Muscle of back (tissue), 13 donors: ENCODE measurements at places on chromosomes 3 and 15.

DNA sequence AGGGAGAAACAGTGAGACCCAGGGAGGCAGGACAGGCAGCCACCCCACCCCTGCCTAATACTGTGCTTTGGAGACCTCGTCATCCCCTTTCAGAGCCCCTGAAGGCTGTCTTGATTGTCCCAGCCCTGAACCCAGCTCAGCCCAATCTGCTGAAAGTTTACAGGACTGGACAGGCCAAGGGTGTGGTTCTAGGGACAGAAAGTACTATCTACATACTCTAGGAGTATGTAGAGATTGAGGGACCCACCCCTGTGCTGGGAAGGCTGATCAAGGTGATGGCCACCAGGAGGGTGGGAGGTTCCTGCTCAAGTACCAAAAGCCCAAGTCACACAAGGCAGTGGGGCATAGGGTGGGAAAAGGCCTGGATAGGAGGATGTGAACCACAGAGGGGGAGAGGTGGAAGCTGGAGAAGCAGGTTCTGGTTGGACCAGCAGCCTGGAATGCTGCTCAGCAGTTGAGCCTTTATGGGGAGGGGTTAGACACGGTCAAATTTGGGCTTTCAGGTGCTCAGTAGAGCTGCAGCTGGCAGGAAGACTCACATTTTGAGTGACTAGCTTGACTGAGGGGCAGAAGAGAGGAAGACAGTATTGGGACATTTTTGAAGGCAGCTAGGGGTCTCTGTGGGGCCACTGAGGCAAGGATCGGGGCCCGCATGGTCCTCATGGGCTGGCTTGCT lies 6.7 kb downstream of the NBEAL2 start:
- no peak for DNase-seq

GRCh38 chr3:59798372-59799086 lies 748.7 kb upstream of the CFAP20DC start:
- no peak for DNase-seq

GRCh38 chr15:67543348-67543718 lies 830 bp downstream of the MAP2K5 start:
- no peak for DNase-seq

- DNase-seq, result no peak
These were observed 72.5 kb downstream of the OSBPL10 start for GRCh38 chr3:31908391-31909097.

GRCh38 chr3:134895181-134895580 lies 100.1 kb downstream of the EPHB1 start:
- no peak for DNase-seq

DNA sequence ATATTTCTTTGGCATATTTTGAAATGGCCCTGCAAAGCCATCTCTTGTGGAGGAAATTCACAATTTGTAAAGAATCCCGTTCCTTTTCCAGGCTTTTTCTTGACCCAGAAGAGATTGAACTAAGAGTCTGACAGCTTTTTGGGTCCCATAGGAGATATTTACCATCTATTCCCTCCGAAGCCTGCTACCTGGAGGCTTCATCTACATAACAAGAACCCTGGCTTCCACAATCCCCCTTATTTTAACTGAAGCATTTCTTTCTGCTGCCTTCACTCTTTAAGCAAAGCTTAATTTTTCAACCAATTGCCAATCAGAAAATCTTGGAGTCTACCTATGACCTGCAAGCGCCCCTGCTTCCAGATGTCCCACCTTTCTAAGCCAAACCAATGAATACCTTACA lies 248.1 kb upstream of the GADL1 start:
- no peak for DNase-seq

GRCh38 chr15:41698779-41699178 lies 38.6 kb downstream of the MGA start:
- no peak for DNase-seq

DNA sequence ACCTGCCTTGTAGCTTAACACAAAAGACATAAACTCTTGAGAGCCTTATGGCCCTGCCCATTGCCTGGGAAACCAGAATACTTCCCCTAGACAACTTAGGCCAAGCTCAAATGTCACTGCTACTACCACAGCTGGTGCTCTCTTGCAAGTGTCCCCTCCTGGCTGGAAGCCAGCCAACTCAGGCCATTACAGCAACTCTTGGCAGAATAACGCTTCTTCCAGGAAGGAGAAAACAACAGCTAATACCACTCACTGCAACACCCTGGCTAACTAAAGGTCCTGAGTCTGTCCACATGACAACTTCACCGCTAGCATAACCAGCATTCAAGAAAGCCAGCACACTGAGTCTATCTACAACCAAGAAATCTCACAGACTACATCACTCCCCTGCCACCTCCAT lies 5.1 kb upstream of the B4GALT4 start:
- peak; percentile 43 for DNase-seq

DNA sequence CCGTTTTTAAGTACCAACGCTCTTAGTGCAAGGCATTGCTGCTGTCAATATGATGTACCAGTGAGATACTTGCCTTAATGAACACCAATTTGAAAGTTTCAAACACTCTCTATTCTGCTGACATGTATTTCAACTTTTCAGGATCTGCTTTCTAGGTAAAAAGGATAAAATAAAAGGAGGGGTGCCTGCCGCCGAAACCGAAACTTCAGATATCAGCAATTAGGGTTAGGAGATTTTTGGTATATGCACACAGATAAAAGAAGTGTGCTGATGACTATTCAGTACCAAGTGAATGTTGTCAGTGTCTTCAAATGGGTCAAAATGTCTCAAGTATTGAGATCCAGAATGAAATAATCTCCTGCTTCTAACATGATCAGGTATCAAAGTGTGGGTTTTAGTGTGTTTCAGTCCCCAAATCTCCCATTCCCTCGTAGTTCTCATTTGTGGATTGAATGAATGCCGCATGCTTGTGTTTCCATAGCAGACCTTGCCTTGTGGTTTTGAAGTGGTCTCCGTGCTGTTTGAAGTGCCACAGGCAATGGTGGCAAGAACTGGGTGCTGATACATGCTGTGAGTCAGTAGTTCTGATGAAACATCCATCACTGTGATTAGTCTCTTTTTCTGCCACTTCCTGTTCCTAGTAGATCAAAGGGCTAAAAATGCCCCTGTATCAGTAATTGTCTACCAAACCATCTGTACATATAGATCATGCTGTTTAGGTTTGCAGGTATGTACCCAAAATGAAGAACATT lies 22.5 kb downstream of the CHST14 start:
- DNase-seq, result no peak

DNA sequence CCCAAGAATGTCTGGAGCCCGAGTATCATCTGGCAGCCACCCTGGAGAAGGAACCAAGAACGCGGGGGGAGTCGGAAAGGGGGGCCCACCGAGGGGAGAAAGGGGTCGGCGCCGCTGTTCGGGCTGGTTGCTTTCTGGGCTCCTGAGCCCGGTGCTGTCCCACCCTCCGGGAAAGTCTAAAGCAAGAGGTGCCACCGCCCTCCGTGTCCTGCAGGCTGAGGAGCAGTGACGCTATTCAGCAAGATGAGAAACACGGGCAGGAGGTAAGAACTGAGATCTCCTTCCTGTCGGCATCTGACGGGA lies 234.8 kb downstream of the XXYLT1 start:
- DNase-seq, result no peak

DNA sequence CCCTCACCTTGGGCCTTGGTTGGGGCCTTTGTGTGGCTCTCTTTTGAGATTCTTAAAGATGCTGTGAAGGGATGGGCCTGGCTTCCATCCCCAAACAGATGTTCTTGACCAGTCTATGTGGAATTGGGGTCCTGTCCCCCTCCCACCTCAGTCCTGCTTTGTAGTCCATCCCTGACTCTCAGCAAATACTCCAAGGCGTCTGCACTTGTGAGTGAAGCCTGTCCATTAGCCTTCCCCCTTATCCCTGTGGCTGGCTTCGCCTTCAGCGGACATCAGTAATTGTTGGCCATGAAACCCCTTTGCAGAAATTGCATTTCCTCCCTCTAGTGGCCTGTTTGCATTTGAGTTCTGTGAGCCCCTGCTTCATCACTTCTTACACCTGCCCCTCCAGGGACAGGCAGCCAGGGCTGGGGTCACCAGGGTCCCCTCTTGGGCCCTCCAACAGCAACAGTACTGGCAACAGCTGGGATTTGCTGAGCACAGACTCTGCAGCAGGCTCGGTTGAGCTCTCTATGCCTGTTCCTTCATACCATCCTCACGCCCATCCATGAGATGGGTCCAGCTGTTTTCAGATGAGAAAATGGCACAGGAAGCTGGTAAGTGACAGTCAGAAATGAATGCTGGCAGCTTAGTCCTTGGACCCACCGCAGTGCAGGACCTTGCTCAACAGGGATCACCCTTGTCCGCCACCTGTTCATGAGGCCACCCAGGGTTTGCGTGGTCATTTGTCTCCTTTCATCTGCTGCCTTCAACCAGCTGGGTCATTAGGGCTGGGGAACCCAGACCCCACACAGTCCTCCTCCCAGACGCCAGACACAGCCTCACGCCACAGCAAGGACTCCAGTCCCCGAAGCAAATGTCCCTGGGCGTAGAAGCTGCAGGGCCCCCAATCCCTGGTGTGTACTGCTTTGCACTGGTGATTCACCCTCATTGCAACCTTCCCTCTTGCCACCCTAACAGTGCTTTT lies 8.9 kb upstream of the LRRK1 start:
- DNase-seq, result peak; percentile 27

DNA sequence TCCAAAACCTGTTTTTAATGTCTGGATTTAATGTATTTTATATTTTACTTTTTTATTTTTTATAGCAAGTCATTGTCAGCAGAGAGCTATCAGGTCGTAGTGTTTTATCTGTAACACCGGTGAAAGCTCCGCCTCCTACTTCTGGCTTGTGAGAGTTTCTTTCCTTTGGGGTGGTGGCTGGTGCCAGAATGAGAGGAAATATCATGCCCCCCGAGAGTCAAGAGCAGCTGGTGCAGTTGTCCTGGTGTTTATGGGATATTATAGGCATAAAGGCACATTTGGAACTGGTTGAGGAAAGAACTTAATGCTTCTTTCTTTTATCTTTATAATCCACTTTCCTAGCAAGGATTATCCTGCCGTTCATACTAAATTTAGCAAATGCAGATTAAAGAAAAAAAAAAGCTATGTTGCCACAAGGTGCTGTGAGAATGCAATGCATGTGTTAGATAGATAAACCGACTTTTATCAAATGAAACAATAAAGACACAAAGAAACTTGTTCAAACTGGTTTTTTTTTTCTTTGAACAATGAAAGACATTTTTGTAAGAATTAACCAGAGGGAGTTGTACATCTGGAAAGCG lies 260.1 kb upstream of the PLSCR5 start:
- DNase-seq, result no peak

DNA sequence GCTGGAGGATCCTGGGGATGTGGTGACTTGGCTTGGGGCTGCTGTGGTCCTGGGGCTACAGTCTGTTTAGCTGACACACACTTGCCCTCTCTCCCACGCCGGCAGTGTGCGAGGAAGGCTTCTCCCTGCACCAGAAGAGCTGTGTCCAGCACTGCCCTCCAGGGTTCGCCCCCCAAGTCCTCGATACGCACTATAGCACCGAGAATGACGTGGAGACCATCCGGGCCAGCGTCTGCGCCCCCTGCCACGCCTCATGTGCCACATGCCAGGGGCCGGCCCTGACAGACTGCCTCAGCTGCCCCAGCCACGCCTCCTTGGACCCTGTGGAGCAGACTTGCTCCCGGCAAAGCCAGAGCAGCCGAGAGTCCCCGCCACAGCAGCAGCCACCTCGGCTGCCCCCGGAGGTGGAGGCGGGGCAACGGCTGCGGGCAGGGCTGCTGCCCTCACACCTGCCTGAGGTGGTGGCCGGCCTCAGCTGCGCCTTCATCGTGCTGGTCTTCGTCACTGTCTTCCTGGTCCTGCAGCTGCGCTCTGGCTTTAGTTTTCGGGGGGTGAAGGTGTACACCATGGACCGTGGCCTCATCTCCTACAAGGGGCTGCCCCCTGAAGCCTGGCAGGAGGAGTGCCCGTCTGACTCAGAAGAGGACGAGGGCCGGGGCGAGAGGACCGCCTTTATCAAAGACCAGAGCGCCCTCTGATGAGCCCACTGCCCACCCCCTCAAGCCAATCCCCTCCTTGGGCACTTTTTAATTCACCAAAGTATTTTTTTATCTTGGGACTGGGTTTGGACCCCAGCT lies 2.9 kb upstream of the FES start:
- no peak for DNase-seq

DNA sequence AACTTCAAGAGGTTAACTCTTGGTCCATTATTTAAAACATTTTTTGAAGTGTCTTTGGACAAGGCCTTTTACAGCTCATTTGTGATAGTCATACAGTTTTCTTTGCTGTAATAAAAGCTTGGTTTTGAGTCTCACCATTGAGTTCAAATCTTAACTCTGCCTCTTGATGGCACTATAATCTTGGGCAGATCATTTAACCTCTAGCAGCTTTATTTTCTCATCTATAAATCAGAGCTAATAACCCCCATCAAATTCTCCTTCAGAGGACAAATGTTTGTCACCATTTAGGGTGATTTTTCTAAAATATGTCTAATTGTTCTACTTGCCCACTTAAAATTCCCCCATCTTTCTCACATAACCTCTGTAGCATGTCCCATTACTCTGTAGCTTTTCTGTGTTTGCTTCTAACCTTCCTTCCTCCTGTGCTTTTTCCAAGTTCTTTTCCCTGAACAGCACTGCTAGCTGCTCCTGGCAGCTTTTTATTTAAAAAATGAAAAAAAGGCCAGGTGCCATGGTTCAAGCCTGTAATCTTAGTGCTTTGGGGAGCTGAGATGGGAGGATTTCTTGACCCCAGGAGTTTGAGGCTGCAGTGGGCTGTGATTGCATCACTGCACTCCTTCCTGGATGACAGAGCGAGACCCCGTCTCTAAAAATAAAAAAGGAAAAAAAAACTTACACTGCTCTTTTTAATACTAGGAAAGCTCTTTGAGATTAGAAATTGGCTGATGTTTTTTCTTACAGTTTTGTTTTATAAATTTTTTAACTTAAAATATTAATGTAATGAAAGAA lies 28.5 kb downstream of the UBE2E1 start:
- no peak for DNase-seq

DNA sequence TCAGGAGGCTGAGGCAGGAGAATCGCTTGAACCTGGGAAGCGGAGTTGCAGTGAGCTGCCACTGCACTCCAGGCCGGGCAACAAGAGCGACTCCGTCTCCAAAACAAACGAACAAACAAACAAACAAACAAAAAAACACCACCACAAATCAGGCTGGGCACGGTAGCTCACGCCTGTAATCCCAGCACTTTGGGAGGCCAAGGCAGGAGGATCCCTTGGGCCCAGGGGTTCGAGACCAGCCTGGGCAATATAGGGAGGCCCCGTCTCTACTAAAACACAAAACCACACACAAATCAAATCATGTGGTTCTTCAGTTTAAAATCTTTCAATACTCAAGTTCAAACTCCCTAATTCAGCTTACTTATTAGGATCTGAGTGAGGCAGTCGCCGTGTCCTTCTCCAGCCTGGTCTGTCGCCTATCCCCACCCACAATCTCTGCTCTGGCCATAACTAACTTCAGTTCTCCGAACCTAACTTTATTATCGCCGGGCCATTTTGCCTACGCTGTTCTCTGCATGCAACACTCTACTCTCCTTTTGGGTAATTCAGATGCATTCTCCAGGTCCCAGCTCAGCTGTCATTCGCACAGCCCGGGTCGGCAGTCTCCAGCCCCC lies 660 bp upstream of the RTF1 start:
- no peak for DNase-seq
